ENCODE measurements at places on chromosomes 12 and 14.

- no peak for DNase-seq
These were observed 213.4 kb downstream of the EGLN3 start for GRCh38 chr14:33737446-33737845.

- DNase-seq = no peak
These were observed 39.7 kb downstream of the CPSF6 start for GRCh38 chr12:69278814-69279782.

DNA sequence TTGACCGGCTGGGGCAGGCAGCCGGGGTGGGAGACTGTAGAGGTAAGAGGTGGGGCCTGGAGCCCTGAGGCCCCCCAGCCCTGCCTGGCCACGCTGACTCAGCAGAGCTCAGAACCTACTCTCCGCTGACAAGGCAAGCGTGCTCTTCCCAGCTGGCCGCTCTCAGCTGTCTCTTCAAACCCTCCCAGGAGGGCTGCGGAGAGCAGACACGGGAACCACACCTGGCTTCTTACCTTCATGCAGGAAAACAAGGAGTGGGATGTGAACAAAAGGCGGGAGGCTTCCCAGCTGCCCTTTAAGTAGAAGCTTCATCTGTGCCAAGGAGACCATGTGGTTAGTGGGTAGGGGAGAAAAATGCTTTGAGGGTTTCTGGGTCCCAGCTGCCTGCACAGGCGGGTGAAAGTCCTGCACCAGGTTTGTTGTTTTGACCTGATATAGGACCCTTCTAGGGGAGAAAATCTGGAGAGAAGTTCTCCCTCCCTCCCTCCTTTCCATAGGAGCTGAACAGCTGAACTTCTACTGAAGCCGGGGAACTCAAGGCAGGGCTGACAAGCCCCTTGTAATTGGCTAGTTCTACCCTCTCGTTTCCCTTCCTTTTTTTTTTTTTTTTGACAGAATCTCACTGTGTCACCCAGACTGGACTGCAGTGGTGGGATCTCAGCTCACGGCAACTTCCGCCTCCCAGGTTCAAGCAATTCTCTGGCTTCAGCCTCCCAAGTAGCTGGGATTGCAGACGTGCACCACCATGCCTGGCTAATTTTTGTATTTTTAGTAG is 12.8 kb upstream of the TESC start:
- DNase-seq = peak; percentile 76

- no peak for DNase-seq
These were observed 17.5 kb upstream of the ATF1 start for GRCh38 chr12:50746431-50746830.

GRCh38 chr14:95274279-95274678 is 45.4 kb downstream of the CLMN start:
- DNase-seq = no peak

GRCh38 chr14:89088530-89088929 is 264.1 kb downstream of the TTC8 start:
- no peak for DNase-seq
